ENCODE measurements at places on chromosomes 1 and 21. TPM values are rescaled to one million over a fixed set of nuclear protein-coding genes. Genes with fewer than 3 reads are reported as not detected.

Gene SELENBP1
- 62.7 TPM for total RNA-seq

Gene ZMPSTE24
- 61.3 TPM for total RNA-seq

Gene HSD3B2
- not detected for total RNA-seq

DNA sequence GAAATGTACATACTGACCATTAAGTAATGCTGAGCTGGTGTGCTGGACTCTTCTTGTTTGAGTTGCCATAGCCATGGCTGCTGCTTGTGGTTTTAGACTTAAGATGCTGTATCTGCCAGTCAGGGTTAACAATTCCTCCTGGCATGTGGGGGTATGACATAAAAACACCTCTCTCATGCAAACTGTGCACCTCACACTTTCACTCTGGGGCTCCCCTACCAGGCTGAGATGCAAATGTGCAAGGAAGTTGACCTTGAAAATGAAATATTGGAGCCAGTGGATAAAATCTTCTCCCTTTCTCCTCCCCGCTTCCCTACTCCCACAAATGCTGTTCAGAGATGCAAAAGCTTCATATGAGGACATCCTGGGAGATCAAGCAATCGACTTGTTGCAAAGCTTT lies 198.8 kb downstream of the FCRL5 start:
- no peak for ATAC-seq

GRCh38 chr21:21731626-21732025 lies 733.4 kb downstream of the NCAM2 start:
- no peak for ATAC-seq

- ATAC-seq, result no peak
Observed at GRCh38 chr1:197903196-197903514, 725 bp downstream of the C1orf53 start.

All from gastroesophageal sphincter (tissue), 4 donors.